GM04503 (cell line): ENCODE measurements at places on chromosomes 3 and 15.
A peak's percentile ranks its signal among the peaks of the same experiment; 100 is the strongest.

- DNase-seq: no peak
Measured at GRCh38 chr3:122777563-122777962, 16.1 kb downstream of the HSPBAP1 start.

GRCh38 chr3:163438760-163439159 lies 1639.5 kb downstream of the SI start:
- no peak for DNase-seq

GRCh38 chr15:96366526-96366877 lies 36.0 kb downstream of the NR2F2 start:
- no peak for DNase-seq

DNA sequence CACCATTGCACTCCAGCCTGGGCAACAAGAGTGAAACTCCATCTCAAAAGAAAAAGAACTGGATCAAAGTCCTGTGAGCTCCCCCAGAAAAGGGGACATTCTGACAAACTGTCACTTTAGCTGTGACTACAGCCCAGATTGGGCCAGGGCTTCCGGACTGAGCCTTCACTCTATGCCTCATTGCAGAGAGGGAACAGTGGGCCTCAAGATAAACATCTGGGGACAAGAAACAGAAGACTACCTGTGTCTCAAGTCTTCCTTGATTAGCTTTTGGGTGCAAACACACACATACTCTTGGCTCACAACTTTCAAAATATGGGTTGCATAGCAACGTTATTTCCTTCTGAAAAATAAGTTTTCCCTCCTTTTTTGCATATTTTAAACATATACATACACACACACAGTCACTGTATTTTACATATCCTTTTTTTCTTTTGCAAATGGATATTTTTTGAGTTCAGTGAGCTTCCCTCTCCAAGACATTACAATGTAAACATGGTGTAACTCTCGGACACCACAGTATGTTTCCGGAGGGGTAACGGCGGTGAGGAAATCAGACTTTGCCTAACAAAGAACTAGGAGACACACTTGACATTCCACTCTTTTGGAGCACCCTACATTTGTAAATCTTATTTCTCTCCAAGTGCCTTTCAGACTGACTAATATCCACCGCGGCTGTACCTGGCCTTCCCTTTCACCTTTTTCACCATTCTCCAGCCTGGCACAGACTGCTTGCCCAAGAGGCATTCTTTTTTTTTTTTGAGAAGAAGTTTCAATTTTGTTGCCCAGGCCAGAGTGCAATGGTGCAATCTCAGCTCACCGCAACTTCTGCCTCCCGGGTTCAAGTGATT lies 3.5 kb downstream of the TKT start:
- DNase-seq: no peak

- DNase-seq: no peak
Measured at GRCh38 chr15:101551696-101552591, 62.4 kb upstream of the PCSK6 start.

- DNase-seq: no peak
Measured at GRCh38 chr3:27675287-27675686, 46.8 kb downstream of the EOMES start.

GRCh38 chr3:158918008-158918407 lies 116.2 kb downstream of the MFSD1 start:
- peak; percentile 79 for DNase-seq
